Amniotic stem cell (primary cell): ENCODE measurements at places on chromosomes 7 and 10.
A peak's percentile ranks its signal among the peaks of the same experiment; 100 is the strongest.

DNA sequence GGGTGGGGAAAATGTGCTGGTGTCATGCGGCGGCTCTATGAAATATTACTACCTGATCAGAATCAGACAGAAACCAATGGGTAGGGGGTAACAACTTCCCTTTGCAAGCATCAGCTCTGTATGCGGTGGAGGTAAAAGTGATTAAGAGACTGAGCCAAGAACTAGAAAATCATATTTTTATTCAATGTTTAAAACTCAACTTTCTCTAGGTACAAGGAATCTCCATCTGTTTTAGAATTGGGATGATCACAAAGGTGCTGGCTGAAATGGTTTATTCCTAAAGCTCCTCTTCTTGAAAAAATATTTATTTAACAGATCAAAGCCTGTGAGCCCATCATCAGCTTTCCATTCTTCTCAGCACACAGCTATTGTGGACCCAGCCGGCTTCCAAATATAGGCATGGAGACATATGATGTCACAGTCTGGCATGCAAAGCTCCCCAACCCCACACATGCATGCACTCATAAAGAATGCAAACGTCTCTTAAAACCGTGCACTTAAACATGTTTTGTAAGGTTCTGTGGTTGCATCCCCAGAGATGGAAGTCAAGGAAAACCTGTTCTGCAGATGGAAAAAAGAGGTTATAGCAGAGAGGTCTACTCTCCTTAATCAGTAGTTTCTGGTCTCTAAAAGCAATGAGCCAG lies 126.0 kb downstream of the SKIDA1 start:
- peak; percentile 41 for DNase-seq

DNA sequence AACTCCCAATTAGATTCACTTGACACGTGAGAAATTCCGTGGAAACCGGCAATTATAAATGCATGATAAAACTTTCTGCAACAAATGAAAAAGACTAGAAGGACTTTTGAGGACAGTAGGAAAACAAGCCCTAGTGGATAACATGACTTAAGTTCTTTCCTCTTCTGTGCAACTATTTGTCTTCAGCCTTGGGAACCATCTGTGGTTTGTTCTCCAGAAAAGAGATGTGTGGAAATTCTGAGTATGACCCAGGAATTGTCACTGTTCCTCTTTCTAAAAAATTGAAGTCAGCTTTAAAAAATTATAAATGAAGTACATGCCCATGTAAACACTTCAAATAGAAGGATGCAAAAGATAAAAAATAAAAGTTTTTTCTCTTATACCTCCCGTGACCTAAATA lies 128.6 kb upstream of the SVIL start:
- DNase-seq: no peak

GRCh38 chr7:128938544-128939074 lies 882 bp downstream of the IRF5 start:
- DNase-seq: no peak

- DNase-seq: no peak
Observed at GRCh38 chr10:792792-793100, 103.3 kb upstream of the DIP2C start.

GRCh38 chr7:153386556-153386955 lies 627.0 kb downstream of the ACTR3B start:
- DNase-seq: no peak

DNA sequence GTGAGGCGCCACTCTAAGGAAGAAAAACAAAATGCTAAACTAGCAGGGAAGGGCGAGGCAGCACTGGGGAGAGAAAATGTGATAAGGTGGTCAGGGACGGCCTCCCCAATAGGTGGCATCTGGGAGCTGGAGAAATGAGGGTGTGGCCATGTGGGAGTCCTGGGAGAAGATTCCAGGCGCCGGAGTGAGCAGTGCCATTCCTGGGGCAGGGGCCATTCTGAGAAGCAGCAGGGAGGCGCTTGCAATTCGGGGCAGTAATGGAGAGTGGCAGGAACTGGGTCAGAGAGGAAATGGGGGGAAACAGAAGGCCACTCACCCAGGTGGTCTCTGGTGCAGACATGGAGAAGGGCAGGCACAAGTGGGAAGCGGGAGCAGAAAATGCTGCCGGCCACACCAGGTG lies 61.8 kb upstream of the LRRC18 start:
- DNase-seq: no peak

DNA sequence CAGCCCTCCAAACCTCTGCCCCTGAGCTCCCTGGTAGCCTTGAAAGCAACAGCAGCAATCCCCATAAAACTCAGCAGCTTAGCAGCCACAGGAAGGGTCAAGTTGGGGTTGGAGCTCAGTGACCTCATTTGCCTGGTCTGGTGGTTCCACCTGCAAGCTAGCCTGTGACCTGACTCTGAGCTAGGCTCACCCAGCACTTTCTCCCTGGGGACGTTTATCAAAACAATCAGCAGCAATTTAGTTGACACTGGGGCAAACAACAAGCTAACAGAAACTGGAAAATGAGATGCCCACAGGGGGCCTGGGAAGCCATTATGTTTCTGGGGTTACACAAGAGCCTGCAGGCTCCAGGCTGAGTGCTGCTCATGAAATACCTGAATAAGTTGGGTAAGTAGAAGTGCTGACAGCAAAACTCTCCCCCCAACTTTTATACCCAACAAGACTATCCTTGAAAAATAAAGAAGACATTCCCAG lies 22.4 kb upstream of the CRYGN start:
- DNase-seq: no peak

DNA sequence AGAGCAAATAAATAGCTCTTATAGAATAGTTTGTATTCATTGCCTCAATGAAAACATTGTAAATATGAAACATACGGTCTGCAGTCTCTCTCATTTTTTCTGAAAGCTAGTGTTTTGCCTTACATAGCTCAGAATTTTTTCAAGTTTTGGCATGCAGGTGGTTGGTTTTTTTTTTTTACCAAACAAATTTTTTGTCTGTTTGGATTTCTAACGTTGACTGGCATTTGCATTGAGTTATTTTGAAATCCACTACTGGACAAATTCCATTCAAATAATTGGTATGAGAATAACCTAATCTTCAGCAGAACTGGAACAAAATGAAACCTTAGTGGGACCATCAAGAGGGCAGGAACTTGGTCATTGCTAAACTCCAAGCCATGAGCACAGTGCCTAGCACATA lies 107.6 kb upstream of the SAMD8 start:
- DNase-seq: no peak

GRCh38 chr10:45004661-45005060 lies 3.9 kb downstream of the ZNF22 start:
- DNase-seq: no peak

DNA sequence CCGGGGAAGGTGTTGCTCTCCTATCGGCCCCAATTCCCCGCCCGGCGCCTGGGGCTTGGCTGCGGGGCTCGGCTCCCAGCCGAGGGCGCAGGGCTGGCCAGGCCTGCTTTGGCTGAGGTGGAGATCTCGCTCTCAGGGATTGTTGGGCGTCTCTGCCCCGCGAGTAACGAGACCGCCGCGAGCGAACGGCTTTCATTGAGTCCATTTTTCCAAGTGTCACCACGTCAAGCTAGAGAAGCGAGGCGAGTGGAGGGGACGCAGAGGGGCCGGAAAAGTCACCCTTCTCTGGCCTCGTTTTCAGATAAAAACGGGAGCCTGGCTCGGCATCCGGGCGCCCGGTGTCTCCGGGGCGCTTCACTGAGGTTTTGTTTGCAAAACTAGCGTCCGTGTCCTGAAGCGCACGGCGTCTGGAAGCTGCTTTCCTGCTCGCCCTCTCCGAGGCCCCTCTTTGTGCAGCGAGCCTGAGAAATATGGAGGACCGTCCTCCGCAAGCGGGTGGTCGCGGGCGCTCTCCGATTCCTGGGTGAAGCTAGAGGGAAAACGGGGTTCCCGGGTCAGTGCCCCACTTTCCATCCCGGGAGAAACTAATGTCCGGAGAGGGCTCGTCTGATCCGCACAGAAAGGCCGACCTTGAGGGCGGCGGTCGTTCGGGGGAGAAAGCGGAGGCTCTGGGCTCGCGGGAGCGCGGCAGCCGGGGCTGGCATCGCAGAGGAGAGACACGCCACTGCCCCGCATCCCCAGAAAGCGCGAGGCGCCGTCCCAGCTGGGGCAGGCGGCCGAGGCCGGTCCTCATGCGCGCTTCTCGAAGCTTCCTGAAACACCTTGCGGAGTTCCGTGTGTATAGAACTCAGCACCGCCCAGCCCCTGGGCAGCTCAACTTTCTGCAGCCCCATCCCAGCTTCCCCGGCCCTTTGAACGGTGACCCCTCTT lies 3.5 kb upstream of the EN2 start:
- DNase-seq: no peak

DNA sequence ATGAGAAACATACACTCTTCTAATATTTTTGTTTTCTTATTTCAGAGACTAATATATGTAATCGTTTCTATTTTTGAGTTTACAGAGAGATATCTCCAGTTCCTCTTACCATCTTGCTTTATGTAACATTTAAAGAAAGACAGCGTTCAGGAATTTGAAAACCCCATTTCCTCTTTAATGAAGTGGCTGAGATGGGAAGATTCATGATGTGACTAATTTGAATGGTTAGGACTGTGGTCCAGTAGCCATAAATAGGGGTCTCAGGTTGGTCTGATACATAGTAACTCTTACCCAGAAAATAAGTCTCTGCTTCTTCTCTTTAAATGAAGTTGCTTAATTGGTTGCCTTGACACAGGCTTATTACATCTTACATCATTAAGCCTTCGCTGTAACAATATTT lies 6.9 kb downstream of the KMT2E start:
- no peak for DNase-seq

DNA sequence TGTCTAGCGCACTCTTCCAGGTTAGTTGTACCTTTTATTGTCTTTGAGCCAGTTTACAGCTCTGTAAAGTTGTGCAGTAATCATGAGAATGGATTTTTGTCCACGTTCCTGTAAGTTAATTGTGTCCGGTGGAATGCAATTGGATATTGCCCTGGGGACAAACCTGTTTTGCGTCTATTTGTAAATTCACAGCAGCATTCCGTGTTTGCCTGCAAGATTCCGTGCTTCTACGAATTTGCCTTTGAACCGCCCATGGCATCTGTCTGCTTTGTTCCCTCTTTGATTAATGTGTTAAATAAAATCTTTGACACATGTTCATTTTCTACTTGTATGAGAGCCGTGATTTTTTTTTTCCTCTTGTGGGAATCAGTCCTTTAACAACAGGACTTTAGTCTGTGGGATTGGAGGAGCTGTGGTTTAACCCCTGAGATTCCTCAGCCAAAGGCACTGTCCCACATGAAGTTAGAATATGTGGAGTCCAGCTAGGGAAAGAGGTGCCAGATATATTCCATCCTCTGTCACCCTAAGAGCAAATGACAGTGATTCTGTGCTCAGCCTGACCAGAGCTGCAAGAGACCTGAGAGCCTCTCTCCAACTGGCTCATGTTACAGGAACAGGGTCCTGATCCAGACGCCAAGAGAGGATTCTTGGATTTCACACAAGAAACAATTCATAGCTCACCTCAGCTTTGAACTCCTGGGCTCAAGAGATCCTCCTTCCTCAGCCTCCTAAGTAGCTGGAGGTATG lies 126.3 kb downstream of the COL26A1 start:
- DNase-seq: no peak

DNA sequence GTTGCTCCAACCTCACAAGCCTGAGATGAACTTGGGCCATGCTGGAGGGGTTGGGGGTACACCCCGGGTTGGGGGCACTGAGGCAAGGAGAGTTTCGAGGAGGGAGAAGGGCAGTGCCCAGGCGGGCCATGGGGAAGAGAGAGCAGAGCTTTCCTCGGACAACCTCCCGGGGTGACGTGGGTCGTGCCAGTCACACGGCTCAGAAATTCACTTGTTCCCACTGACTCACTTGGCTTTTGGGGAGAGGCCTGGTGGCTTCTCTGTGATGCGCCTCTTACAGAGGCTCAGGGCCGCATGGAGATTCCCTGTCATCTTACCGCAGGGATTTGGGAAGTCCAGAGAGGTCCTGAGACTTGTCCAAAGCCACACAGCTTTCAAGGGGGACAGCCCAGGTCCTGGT lies 2.9 kb downstream of the LAT2 start:
- no peak for DNase-seq

- DNase-seq: no peak
Observed at GRCh38 chr10:114427124-114427852, 23.0 kb upstream of the AFAP1L2 start.

DNA sequence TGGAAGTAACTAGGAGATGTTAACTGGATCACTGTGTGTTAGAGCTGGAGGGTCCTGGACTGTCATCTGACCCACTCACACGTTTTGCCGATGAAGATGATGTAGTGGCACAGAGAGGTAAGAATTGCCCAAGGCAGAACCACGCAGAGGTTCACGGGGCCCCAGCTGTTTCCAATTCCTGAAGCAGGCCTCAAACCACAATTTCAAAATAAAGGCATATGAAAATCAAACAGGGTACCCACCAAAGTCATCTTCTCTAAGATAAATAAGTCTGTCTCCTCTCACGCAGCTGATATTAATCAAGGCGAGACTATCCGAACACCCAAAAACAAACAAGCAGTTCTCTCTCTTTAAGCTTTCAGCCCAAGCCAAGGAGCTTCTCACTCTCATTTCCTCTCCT lies 113.3 kb upstream of the JCAD start:
- DNase-seq: no peak

DNA sequence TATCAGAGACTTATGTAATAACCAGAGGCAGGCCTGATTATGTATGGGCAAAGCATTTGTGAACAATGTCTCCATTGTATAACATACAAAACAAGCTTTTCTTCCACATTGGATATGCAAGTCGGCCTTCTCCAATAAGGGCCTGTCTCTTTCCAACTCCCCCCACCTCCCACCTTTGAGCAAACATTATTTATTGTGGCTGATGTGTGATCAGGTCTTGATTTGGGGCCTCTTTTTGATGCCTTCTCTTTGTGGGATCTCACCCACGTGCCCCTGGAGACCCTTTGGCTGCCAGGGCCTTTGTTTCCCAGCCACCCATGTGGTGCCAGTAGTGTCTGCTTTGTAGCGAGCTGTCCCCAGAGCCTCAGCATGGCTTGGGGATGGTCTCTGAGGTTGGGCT lies 53.0 kb downstream of the TCF7L2 start:
- no peak for DNase-seq

DNA sequence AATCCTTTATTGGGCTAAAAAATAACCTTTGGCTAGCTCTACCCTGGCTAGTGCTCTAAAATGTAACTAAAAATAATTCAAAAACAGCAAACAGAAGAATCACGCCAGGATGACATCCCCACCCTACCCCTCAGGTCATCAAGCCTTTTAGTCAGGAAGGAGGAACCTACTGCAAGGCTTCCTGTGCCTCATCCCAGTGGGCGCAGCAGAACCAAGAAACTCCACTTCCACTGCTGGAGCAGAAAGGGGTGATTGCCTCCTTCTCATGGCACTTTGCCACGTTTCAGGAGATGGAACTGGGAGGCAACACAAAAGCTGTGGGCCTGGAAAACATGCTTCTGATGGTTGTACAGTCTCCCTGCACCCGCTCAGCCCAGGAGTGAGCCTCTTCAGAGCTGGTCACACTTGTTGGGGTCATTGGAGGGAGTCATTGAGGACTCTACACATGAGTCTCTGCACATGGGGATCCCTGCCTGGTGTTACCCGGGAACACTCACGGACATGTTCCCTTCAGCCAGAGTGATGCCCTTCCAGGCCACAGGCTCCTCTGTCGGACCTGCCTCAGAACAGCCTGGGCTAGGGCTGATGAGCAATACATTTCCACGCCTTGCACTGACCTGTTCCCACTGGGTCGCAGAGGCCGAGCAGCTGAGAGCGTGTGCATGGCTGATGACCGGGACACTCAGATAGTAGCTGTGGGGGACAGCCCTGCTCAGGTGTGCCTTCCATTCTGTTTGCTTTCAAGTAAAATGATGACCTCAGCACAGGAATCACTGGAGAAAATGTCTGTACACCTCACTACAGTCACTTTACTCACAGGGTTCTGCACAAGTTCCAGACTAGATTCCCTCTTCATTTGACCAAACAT lies 355.3 kb downstream of the FGFR2 start:
- DNase-seq: no peak

GRCh38 chr7:112484671-112485167 lies 3.9 kb downstream of the LSMEM1 start:
- DNase-seq: peak; percentile 80

- DNase-seq: no peak
Observed at GRCh38 chr10:70940834-70941568, 52.6 kb upstream of the PCBD1 start.
